ENCODE measurements at places on chromosomes 7 and 10. TPM values are rescaled to one million over a fixed set of nuclear protein-coding genes. Genes with fewer than 3 reads are reported as not detected.
A peak's percentile ranks its signal among the peaks of the same experiment; 100 is the strongest.

DNA sequence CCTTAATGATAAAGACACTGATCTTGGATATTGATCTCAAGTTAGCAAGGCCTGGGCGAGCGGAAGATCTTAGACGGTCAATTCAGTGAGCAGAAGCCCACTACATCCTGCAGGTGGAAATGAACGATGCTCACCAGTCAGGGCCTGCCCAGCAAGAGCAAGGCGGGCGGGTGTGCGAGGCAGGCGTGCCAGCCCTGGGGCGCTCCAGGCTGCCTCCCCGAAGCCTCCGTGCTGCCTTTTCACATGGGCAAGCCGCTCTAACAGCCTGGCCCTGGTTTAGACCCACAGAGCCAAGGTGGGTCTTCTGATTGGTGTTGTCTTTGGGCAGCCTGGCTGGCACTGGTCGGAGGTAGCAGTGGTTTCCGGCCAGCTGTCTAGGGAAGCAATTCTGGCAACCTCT, 475.1 kb upstream of the FOXK1 start:
- no peak for DNase-seq

ARHGAP22 gene
- polyA plus RNA-seq, result 13.8 TPM

- no peak for DNase-seq
Measured at GRCh38 chr7:42105554-42106358, 131.3 kb downstream of the GLI3 start.

- DNase-seq, result no peak
Measured at GRCh38 chr10:112091703-112092102, 91.9 kb downstream of the GPAM start.

GRCh38 chr7:51357821-51358220, 41.2 kb upstream of the COBL start:
- no peak for DNase-seq

C7orf33 gene
- not detected for polyA plus RNA-seq

GRCh38 chr7:1580422-1581030, 10.7 kb upstream of the PSMG3 start:
- no peak for DNase-seq

GRCh38 chr7:50690541-50691011, 92.1 kb downstream of the GRB10 start:
- no peak for DNase-seq

DNA sequence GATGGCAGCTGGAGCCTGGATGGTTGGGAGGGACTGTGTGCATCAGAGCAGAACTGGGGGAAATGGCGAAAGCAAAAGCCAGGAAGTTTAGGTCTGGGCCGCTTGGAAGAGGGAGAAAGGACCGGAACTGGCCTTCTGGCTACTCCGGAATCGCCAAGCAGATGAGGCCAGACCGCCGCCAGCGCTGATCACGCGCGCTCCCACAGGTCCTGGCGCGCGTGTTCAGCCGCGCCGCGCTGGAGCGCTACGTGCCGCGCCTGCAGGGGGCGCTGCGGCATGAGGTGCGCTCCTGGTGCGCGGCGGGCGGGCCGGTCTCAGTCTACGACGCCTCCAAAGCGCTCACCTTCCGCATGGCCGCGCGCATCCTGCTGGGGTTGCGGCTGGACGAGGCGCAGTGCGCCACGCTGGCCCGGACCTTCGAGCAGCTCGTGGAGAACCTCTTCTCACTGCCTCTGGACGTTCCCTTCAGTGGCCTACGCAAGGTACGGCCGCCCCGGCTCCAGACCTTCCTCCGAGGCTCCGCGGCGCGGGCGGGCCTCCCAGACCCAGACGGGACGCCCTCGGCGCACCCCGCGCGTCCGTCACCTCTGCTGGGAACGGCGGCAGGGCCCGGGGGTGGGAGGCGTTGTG, 2.0 kb downstream of the CYP26C1 start:
- peak; percentile 30 for DNase-seq

GRCh38 chr7:64733550-64734240, 60.5 kb upstream of the ZNF138 start:
- peak; percentile 19 for DNase-seq

GHITM gene
- 113 TPM for polyA plus RNA-seq

- DNase-seq, result peak; percentile 63
Measured at GRCh38 chr7:140899883-140900282, 24.8 kb downstream of the BRAF start.

OR2A5 gene
- polyA plus RNA-seq, result not detected

CLDN3 gene
- polyA plus RNA-seq, result 0.05 TPM

PDE6C gene
- polyA plus RNA-seq, result not detected

GRCh38 chr10:29648983-29649268, 14.2 kb upstream of the SVIL start:
- no peak for DNase-seq

DNA sequence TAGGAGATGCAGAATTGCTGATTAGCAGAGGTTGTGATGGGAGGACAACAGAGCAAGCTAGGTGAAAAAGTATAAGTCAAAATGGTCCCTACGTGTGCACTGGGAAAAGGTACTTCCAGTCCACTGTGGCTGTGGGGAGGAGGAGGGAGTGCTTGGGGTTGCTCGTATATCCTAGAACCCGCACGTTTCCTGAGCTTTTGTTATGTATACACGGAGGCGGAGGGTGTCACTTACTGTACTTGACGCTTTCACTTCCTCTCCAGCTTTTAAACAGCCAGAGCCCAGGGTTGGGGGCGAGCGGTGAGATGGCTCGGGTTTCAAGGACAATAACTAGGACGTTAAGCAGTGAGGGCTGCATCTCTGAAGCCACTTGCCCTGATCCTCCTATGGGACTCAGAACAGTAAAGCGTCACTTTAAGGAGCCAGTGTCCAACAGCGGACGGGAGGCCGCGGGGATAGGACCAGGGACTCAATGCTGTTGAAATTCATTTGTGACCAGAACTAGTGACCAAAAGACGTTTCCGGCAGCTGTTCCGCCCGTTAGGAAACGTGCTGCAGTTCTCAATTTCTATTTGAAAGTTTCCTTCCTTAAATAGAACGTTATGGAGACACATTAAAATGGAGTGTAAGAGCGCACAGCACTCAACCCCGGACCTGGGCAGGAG, 985 bp upstream of the ETV1 start:
- peak; percentile 48 for DNase-seq

SDK1 gene
- 1.2 TPM for polyA plus RNA-seq

GRCh38 chr10:123611876-123612275, 54.3 kb upstream of the GPR26 start:
- DNase-seq, result no peak

DNA sequence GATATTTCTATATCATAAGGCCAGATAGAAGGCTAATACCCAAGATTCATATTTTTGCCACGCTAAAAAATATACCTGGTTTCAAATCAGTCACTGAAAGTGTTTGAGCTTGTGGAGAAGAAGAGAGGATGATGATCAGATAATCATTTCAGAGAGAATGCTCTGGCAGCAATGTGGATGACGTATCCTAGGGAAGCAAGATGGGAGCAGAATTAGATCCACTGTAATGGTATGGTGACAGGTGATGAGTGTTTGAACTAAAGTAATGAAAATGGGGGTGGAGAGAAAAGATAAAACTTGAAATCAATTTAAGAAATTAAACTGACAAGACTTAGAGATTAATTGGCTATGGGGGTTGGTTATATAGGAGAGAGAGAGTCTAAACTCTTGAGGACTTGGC, 42.7 kb upstream of the TMEM196 start:
- no peak for DNase-seq

ZNF138 gene
- 4.9 TPM for polyA plus RNA-seq

SUN1 gene
- 369 TPM for polyA plus RNA-seq

DNA sequence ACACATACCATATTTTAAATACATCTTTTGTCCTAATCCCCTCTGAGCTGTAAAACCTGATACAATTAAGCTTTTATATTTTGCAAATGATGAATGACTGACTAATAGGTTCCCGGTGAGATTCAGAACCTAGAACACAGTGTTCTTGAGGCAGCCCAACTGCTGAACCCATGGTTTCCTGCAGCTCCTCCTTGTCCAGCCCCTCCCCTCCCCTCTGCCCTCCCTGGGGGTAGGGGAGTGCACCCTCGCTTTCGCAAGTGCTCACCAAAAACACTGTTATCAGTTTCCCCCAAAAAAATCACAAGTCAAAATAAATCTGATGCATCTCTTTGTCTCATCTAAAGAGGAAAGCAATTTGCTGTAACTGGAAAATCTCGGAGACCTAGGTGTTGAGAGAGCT, 602.8 kb downstream of the KCNMA1 start:
- DNase-seq, result no peak

DNA sequence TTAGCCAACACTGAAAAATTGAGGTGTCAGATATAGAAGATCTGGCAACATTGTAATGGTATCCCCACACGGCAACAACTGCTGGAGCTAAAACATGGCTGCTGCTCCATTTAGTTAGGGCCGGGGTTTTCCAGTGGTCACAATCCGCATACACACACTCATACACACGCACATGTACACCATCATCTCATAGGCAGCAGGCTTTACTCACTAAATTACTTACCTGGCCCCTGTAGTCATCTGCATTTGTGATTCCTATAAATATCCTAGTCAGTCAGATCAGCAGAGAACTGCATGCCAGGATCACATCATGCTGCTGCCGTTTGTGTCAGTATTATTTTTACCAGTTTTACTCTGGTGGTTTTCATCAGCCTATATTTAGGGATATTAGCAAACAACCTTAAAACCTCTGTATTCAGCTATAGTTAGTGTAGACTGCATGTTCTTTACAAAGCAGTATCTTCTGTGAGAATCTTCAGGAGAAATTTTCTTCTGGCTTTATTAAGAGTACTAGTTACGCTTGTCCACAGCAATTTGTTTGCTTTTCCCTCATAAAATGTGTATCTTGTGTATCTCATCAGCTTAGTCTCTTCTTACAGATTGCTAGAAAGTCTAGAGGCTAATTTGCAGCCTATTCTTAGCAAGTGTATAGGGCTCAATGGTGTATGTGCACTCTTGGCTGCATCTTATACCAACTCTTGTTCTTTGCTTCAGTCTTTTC, 38.3 kb upstream of the PTPN12 start:
- DNase-seq, result no peak

DNA sequence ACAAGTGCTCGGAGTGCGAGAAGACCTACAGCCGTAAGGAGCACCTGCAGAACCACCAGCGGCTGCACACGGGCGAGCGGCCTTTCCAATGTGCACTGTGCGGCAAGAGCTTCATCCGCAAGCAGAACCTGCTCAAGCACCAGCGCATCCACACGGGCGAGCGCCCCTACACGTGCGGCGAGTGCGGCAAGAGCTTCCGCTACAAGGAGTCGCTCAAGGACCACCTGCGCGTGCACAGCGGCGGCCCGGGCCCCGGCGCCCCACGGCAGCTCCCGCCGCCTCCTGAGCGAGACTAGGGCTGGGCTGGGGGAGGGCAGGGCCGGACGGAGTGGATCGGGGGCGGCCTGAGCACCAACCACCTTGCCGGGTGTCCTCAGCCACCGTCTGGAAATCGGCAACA, 15.1 kb upstream of the ZNF212 start:
- DNase-seq, result no peak

PILRA gene
- 0.99 TPM for polyA plus RNA-seq

ADGRA1 gene
- polyA plus RNA-seq, result not detected

- DNase-seq, result no peak
Measured at GRCh38 chr7:152909683-152910544, 150.4 kb downstream of the ACTR3B start.

ASB15 gene
- not detected for polyA plus RNA-seq

- no peak for DNase-seq
Measured at GRCh38 chr7:82036146-82036886, 266.5 kb upstream of the HGF start.

DNA sequence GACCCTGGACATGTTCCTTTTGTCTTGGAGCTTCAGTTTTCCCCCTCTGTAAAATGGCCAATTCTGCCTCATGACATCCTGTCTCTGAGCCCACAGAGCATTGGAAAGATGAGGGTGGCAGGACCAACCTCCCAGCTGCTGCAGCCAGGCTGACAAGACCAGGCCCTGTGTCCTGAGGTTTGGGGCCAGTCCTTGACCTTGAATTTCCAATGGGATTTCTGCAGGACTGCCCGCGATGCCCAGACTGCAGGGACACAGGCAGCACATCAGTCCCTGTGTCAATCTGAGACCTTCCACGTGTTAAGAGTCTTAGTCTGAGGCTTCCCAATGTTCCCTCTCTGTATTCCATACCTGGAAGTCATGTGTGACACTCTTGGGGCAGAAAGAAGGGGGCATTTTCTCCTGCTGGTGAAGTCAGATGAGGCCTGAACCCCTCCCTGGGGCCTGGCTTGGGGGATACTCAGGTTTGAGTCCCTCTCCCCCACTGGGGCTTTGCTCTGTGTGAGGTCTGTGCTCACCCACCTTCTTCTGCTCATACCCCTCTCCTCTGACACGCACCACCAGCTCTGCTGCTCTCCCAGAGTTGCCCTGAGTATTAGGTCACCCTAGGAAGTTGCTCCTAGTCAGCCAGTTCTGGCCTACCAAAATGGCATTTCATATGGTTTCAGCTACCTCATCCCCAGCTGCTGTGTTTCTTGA, 79.2 kb downstream of the ADCY1 start:
- no peak for DNase-seq

- no peak for DNase-seq
Measured at GRCh38 chr10:125128397-125129075, 31.8 kb downstream of the CTBP2 start.

SPDYE6 gene
- polyA plus RNA-seq, result not detected

GNAT3 gene
- polyA plus RNA-seq, result not detected

DNA sequence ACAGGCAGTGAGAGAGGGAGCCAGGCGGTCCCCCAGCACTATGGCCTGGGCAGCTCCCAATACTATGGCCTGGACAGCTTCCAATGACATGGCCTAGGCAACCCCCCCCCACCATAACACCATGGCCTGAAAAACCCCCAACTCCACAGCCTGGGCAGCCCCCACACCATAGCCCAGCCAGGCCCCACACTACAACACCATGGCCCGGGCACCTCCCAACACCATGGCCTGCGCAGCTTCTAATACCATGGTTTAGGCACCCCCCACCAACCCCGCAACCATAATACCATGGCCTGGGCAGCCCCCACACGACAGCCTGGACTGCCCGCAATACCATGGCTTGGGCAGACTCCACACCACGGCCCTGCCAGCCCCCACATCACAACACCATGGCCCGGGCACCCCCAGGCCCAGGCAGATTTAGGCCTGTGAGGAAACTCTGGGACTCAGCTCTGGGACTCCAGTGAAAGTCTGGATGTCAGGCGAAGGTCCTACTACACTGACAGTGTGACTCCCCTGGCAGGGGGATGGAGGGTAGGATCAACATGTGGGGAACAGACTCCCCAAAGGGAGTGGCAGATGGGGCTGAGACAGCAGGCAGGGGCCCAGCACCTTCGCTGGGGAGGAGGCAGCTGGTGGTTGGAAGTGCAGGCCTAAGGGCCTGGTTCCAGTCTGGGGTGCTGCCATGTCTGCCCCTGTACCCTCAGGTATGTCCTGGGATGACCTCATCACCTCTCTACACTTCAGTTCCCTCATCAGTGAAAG, 8.7 kb downstream of the CPXM2 start:
- DNase-seq, result no peak

Data from SK-N-SH (cell line).